ENCODE measurements at places on chromosomes 13 and 19.

GRCh38 chr19:18422530-18423191 lies 3.5 kb downstream of the SSBP4 start:
- no peak for DNase-seq

DNA sequence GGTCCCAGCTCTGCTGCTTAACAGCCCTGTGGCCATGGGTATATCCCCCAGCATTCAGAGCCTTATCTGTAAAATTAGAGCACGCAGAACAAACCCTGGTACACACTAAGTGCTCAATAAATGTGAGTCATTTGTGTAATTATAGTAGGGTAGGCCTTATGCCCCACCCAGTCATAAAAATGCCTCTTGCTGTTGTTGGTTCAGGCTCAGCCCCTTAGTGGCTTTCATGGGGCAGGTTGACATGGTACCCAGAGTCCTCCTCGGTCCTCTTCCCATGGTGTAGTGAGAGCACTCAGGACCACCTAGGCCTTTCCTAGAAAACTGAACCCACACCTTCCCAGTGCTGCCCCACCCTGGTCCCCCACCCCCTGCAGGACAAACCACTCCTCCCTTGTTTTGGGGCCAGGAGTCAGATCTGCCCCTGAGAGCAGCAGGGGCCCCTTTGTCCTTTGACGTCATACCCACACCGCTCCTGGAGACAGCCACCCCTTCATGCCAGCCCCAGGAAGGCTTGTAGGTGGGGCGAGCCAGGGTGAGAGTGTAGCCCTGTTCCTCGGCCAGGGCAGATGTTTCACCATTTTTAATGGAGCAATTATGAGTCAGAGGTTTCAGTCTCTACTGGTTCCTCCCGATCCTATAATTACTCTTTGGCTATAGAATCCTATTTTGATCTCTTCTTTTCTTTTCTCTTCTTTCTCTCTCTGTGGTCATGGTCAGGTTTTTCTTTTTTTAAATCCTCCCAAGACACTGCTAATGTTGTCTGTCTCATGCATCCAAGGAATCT lies 36.8 kb downstream of the ACTN4 start:
- DNase-seq = no peak

DNA sequence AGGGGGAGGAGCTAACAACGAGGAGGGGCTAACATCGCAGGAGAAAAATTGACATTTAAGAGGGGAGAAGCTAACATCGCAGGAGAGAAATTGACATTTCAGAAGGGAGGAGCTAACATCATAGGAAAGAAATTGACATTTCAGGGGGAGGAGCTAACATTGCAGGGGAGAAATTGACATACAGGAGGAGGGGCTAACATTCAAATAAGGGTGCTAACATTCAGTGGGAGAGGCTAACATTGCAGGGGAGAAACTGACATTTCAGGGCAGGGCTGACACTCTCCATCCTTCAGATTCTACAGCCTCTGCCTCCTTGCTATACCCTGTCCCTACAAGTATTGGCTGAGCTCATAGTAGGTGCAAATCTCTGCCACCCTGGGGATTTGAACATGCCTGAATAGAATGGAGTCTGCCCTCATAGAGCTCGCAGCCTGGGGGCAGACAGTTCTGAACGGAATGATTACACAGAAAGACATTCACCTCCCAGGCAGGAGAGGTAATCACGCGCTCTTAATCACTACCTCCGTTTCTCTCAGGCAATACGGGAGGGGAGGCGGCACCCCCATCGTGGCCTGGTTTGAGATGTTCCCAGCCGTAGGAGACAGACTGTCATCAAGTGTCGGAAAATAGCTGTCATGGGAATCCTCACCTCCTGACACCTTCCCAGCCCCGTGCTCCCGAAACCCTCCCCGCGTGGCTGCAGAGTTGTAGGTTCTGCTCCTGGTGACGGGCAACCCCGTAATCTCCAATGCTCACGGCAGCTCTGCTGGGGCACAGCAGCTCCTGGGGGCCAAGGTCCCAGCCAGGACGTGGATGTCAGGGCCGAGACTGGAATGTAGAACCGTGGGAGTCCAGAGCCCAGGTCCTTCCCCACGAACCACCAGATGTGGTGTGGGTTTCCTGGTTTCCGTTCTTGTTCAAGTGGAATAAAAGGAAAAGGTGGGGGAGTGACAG lies 9.5 kb downstream of the GPR32 start:
- no peak for DNase-seq

DNA sequence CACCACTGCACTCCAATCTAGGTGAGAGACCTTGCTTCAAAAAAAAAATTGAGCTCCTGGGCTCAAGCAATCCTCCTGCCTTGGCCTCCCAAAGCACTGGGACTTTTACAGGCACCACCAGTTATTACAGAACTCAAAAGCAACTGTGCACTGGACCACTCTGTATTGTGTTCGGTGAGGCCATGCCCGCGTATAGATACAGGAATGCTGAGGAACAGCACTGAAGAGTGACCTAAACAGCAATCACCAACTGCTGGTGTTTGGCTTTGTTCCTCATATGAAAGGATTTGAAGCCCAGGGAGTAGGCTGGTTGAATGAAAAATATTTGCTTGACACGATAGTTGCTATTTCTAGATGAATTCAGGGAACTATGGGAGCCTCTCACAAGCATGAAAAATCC lies 29.5 kb downstream of the SLC25A30 start:
- no peak for DNase-seq

- no peak for DNase-seq
Measured at GRCh38 chr19:1591421-1592023, 1.1 kb downstream of the MBD3 start.

DNA sequence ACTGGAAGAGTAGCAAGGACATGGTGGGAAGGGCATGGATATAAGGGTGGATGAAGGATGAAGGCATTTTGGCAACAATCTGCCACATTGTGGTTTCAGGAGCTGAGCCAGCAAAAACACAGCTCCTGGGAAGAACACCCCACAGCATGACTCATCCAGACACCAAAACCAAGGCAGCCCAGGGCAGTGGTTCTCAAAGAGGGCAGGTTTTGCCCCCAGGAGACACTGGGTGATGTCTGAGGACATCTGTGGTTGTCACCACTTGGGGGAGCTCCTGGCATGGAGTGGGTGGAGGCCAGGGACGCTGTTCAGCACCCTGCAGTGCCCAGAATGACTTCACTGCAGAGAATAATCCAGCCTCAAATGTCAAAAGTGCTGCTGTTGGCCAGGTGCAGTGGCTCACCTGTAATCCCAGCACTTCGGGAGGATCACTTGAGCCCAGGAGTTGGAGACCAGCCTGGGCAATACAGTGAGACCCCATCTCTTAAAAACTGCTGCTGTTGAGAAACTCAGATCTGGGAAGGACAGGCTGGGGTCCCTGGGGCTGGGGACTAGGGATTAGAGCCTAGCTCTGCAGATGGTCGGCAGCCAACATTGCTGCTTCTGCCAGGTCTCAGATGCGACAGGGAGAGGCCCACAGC lies 16.1 kb downstream of the ZFR2 start:
- peak; percentile 52 for DNase-seq

GRCh38 chr13:96091164-96092117 lies 1.5 kb downstream of the HS6ST3 start:
- DNase-seq = no peak

GRCh38 chr19:38676023-38676877 lies 28.8 kb downstream of the ACTN4 start:
- DNase-seq = no peak

DNA sequence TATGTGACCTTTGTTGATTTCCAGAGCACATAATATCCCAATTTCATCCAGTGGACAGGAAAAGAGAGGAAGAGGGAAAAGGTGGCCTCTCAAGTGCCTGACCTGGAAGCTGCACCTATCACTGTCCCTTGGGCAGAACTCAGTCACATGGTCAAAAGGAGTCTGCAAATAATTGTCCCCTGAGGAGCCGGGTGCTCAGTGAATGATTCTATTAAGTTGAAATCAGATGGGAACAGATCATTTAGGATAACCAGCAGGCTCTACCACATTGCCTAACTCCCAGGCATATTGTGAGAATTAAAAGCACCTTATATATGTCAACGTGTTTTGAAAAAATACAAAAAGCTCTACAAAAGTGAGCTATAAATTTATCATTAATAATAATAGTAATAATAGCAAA lies 6.8 kb downstream of the KL start:
- no peak for DNase-seq

DNA sequence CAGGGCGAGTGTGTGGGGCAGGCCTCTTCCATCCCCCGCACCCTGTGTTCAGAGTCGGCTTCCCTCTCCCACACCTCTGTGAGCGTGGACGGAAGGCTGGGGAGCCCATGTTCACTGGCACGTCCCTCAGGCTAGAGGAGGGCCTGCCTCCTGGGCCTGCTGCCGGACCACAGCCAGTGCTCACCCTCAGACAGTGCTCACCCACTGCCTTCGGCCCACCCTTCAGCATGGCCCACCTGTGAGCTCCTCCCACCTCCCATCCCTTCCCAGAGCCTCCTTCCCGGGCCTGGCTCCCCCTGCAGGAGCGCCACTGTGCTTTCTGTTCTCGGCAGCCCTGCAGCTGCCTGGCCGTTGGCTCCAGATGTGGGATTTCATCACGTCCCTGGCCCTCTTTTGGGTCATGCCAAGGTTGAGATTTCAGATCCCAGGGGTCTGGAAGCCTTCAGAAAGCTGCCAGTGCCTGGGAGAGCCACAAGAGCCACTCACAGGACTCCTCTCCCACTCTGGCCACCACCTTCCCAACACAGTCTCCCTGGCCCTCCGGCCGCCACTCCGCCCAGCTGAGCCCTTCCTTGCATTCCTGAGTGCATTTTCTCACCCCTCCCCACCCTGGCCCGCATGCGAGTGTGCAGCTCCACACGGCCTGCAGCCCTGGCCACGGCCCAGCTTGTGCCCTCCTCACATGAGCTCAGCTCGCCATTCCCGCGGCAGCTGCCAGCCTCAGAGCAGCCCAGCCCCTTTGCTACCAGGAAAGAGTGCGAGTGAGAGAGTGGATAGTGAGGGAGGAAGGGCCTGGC lies 25.3 kb downstream of the CAPN12 start:
- DNase-seq = no peak

DNA sequence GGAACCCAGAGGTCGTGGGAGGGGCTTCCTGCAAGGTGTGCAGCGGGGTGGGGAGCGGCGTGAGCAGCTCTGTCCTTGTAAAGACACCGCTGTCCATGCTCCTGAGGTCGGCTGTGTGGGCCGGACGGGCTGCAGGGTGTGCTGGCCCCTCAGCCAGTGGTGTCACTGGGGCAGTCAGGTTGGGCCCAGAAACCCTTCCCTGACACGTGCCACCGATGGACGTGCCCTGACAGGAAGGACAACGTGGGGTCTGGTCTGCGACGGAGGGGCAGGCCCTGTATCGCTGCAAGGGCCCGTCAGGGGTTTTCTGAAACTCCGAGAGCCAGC lies 4.2 kb upstream of the RPS15 start:
- DNase-seq = no peak

DNA sequence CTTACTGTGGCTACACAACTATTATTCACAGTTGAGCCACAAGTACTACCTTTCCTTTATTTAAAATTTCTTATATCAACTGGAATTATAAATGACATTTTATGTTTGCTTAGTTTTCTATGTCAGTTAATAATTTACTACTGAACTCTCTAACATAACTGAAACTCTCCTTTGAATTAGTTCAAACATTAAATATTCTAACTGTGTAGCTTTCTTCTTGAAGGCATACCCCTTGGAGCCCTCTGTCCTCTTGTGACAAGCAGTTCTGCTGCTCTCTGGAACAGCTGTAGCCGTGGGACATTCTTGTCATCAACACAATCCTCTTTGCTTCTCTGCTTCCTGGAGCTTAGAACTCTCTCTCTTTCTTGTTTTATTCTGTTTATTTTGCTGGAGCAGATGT lies 244.8 kb downstream of the NHLRC3 start:
- DNase-seq = no peak

- no peak for DNase-seq
Measured at GRCh38 chr19:56309511-56310185, 5.0 kb downstream of the ZSCAN5A start.

DNA sequence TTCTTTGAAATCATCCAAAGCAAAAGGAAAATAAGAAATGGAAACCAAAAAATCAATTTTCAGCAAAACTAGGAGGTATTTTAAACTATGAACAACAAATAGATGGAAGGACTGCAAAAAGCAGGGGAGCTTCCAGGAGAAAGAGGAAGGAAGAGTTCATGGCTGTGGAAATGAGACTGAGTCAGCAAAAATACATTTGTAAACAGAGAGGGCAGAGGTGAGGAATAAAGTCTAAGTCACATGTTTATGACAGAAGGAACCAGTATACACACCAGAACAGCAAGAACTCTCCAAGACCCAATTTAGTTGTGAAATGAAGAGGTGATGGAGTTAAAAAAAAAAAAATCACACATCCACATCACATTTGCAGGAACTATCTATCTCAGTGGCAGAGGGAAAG lies 69.6 kb downstream of the RNASEH2B start:
- no peak for DNase-seq

DNA sequence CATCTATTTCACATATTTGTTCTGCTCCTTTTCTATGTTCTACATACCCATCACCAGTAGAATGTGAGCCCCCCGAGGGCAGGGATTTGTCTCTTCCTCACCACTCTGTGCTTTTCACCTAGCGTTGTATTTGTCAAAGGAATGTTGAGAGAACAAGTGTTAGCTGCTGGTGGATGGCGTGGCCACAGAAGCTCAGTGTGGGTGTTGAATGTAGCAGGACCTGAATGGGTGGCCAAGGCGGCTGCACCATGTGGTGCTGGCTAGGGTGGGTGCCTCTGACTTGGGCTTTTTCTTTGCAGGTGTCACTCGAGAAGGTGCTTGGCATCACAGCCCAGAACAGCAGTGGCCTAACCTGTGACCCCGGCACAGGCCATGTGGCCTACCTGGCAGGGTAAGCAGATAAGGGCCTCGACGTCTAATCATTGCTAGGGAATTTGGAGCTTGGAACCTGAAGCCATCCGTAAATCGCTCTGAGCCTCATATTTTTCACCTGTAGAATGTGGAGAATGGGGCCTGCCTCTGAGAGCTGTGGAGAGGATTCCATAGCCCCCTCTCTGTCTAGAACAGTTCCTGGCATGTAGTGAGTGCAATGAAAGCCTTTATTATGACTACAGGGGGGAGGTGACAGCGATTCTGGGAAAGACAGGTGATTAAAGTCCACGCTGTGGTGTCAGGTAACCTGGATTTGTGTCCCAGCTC lies 3.9 kb downstream of the WDR62 start:
- no peak for DNase-seq

DNA sequence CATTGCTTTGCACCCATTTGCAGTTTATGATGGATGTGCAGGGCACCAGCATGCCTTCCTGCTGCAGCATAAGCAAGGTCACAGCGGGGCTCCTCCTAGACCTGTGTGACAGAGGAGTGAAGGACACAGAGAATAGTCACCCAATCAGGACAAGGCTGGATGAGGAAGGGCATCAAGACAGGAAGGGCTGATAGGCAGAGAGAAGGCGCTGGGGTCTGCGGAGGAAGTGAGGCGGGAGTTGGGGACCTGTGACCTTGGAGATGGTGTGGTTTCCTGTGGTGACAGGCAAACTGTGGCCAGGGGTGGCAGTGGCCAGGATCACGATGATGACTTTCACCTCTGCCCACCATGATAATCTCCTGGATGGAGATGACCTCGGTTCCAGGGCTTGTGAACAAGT lies 16.4 kb upstream of the KCTD15 start:
- no peak for DNase-seq

GRCh38 chr19:51501594-51502263 lies at the start of gene SIGLEC12:
Gene SIGLEC12, minus strand, starts transcription at chr19:51501800. Its CDS starts 67 bp downstream, at chr19:51501733.
- DNase-seq = no peak

All from kidney epithelial cell (primary cell).